Keratinocyte (primary cell): ENCODE measurements at places on chromosomes 1 and 21.

DNA sequence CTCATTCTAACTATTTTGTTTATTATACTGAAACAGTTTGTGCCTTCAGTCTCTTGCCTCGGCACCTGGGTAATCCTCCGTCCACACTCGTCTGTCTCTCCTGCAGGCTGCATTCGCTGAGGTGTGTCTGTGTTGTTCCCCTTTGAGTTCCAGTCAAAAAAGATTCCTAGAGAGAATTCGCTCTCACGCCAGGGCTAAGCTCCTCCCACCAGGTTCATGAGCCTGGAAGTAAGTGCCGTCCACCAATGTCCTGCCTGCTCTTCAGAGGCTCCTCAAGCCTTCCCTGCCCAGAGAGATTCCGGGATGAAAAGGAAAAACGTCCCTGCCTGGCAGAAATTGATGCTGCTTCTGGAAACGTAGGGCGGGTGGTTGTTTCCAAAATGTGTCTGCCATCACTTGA lies 12.9 kb downstream of the KIAA2013 start:
- no peak overlapping the region for H3K27ac ChIP-seq
- H3K27me3 ChIP-seq: no peaks in the 10 kb centered on the region
- peaks cover 2% of the 10 kb centered on the region for H3K4me1 ChIP-seq
- H3K4me3 ChIP-seq: no peak overlapping the region

GRCh38 chr21:30437010-30437565 lies 3.0 kb upstream of the KRTAP15-1 start:
- H3K27me3 ChIP-seq: no peaks in the 10 kb centered on the region
- H3K4me1 ChIP-seq: no peaks in the 10 kb centered on the region
- no peaks in the 10 kb centered on the region for H3K36me3 ChIP-seq
- no peak overlapping the region for H3K4me3 ChIP-seq

DNA sequence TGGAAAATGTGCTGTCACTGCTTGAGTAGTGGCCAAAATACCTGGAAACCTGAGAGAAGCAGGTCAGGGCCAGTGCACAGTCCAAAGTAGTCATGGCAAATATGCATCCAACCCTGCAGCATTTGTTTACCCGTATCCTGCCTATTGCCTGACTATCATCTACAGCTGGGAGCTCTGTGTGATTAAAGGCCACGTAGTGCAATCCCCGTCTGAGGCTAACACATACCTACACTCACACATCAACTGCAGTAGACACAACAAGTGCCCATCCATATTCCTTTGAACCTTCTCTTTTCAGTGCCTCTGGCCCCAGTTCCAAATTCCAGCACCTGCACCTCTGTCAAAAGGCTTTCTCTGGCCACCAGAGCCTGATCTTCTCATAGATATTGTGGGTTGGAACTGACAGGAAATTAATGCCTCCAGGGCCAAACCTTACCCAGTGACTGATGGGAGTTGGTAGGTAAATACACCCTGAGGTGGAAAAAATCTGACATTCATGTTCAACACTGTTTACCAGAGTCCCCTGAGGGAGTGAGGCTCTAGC lies 383.0 kb downstream of the SETD4 start:
- DNase-seq: no peak
- peaks cover 5% of the 10 kb centered on the region for H3K27me3 ChIP-seq
- H3K36me3 ChIP-seq: no peaks in the 10 kb centered on the region
- H3K4me1 ChIP-seq: peaks cover 2% of the 10 kb centered on the region
- H3K27ac ChIP-seq: no peak overlapping the region
- no peak overlapping the region for H3K4me3 ChIP-seq

- H3K36me3 ChIP-seq: no peaks in the 10 kb centered on the region
- H3K27me3 ChIP-seq: no peaks in the 10 kb centered on the region
- no peak overlapping the region for H3K27ac ChIP-seq
- no peak overlapping the region for H3K4me3 ChIP-seq
- H3K4me1 ChIP-seq: no peaks in the 10 kb centered on the region
- DNase-seq: no peak
These were observed 335.1 kb downstream of the LTN1 start for GRCh38 chr21:28657566-28657965.
